ENCODE measurements at places on chromosomes 11 and 22. TPM values are rescaled to one million over a fixed set of nuclear protein-coding genes. Genes with fewer than 3 reads are reported as not detected.
A peak's percentile ranks its signal among the peaks of the same experiment; 100 is the strongest.

Gene VSIG10L2
- not detected for polyA plus RNA-seq

- DNase-seq = no peak
These were observed 17.6 kb downstream of the GDPD5 start for GRCh38 chr11:75508051-75508561.

DNA sequence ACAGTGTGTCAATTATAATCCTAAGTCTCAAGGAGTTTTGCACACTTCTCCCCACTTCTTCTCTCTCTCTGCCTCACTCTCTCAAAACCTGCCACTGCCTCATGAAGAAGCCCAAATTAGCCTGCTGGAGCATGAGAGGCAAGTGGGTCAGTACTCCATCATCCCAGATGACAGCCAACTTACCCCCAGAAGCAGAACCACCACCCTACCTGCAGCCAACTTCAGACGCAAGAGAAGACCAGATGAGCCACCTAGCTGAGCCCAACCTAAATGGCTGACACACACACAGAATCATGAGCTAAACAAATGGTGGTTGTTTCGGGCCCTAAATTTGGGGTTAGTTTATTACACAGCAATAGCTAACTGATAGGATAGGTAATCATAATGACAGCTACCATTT is 61.2 kb downstream of the CD82 start:
- DNase-seq = no peak

Gene OR51E2
- not detected for polyA plus RNA-seq

DNA sequence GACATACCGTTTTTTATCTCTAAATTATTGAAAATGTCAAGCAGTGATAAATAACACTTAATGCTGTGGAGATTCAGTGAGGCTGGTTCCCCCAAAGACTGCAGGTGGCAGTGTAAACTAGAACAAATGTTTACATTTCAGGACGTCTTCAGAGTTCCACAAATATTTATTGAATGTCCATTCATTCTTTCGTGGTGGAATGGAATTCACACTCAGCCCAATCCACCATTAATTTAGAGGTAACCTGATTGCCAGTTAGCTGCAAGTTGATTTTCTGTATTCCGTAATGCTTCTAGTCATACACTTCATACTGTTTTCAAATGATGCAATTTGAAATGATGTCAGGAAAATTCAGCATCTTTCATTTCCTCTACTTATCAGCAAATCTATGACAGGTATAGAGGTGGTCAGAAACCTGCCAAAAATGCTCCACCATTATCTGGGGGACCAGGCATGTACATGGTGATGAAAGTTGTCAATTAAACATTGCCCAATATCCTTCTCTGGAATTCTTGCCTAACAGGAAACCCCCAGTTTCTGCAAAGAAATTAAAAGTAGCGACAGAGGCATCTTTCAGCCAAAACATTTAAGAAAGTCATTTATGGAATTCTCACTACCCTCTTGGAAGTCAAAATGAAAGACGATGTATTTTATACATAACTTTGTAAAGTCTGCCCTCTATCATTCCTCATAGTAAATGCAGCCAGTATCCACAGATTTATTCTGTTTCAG is 94.3 kb upstream of the BMAL1 start:
- DNase-seq = peak; percentile 79

DNA sequence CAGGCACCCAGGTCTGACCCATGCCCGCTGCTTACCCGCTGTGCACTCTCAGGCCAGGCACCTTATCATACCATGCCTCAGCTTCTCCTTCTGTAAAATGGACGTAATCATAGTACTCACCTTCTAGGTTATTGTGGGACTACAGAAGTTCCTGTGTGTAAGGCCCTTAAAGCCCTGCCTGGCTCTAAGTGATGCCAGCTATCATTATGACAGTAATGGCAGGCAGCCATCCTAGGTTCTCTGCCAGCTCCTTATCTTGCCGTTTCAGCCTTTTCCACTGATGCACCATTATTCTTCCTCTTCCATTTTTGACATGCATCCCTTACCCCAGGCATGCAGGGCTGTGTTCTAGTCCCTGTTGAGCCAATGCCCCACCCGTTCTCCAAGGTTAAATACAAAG is 57.9 kb downstream of the DBX1 start:
- no peak for DNase-seq

Gene SLC22A12
- polyA plus RNA-seq = not detected

DNA sequence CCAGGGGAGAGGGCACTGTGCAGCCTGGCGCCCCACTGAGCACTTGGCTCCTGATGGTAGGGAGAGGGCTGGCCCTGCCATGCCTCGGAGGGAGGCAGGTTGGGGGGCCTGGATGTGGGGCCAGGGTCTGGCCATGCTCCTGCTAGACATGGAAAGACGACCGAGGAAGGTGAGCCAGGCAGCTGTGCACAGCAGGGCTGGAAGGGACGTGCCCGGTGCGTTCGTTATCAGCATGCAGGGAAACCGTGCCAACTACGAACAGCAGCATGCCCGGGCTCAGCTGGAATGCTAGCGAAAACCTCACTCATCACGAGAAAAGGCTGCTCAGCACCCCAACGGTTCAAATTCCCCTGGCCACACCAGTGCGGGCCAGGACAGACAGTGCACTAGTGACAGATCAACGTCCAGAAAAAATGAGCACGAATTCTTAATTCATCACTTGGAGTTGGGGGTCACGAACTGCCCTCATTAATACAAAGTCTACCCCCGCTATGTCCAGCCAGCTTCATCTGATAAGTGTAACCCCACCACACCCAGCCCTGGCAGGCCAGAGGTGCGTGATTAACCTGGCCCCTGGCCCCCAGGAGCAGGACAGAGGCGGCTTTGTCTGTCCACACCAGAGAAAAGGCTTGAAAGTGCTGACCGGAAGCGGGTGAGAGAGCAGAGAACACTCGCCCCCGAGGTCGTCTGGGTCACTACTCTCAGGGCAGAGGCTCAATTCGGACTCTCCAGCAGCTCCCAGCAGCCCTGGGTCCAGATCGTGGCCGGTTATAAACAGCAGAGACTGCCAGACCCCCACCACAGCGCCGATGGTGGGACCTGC is 84.2 kb downstream of the CELSR1 start:
- peak; percentile 21 for DNase-seq

GRCh38 chr22:43315687-43316217 is 27.4 kb downstream of the SCUBE1 start:
- DNase-seq = no peak

DNA sequence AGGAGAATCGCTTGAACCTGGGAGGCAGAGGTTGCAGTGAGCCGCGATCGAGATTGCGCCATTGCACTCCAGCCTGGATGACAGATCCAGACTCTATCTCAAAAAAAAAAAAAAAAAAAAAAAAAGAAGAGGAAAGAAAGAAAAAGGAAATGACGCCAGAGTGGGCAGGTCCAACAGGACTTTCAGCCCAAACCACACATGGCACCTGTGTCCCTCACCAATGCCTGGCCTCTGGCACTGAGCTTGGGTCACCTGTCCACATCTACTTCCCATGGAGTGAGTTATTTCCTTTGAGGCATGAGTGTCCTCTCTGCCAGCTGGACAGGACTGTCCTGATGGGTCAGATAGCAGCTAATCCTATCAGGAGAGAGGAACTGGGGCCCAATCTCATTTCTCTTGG is 15.2 kb upstream of the GCAT start:
- DNase-seq = no peak

Measured in cardiac muscle cell (in vitro differentiated cells and primary cell).